ENCODE measurements at places on chromosomes 6 and 20.

DNA sequence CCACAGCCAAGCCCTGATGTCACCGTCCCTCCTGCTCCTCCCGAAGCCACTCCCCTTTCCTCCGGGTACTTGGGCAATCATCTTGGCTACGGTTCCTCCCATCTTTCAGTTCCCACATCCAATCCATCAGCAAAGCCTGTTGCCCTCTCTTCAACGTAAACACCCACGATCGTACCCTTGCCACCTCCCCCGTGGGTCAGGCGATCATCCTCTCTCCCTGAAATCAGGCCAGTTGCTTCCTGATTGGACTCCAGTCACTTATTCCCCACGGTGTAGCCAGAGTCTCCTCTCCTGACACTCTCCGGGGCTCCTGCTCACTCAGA, 44.5 kb downstream of the SULF2 start:
- DNase-seq: no peak

GRCh38 chr20:34894723-34895122, 18.3 kb downstream of the ACSS2 start:
- DNase-seq: no peak

DNA sequence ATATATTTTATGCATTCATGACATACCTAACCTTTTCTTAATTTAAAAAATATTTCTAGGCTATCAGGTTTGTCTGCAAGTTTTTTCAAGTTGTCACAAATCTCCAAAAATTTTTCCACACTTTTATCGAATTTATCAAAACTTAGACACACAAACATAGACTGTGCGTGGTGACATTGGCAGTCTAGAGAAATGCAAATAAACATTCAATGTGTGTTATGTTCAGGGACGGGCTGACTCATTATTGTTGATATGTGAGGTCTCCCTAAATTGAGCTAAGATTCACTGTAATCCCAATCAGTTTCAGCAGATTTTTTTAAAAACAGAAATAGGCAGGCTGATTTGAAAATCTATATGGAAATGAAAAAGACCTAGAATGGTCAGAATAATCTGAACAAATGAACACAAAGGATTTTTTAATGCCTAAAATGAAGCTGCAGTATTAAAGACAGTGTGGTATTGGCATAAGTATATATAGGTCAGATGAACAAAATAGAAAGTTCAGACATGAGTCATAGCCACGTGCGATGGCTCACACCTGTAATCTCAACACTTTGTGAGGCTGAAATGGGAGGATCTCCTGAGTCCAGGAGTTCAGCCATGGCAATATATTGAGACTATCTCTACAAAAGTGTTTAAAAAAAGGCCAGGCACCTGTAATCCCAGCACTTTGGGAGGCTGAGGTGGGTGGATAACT, 19.2 kb downstream of the BLTP3A start:
- DNase-seq: peak; percentile 41

DNA sequence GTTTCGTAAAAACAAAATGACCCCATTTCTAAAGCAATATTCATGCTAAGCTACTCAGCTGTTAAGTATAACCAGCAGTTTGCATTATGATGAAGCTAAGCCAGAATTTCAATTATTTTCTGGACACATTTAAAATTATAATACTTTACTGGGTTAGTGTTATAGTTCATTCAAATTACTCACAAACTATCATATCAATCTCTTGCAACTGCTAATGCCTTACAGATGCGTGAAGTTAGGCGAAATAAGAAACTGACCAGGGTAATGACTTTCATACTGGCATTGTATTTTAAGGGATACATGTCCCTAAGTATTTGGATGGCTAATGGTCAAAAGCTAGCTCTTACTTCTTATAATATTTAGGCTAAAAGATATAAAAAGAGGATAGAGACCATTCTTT, 249.6 kb downstream of the TSHZ2 start:
- no peak for DNase-seq

DNA sequence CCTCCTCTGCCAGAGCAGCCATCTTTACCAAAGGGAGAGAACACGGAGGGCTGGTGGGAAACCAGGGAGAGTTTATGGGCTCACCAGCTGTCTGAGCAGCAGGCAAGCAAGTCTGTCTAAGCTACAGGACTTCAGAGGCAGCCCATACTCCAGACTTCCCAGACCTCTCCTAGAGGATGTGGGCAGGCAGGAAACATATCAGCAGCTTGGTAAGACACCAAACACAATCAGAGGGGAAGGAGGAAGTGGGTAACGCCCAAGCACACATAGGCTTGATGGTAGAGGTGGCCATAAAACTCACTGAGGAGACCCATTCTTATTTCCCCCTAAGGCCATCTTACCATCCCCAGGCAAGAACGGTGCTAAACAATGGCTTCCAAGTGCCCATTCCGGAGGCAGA, 143.1 kb upstream of the ARID1B start:
- no peak for DNase-seq

Measured in ELR (cell line).